ENCODE measurements at places on chromosomes 5 and 9. TPM values are rescaled to one million over a fixed set of nuclear protein-coding genes. Genes with fewer than 3 reads are reported as not detected.

CCDC183 gene
- polyA plus RNA-seq, result 3.1 TPM

TMEM141 gene
- 403 TPM for polyA plus RNA-seq

CDC14B gene
- 9.1 TPM for polyA plus RNA-seq

RAB3C gene
- polyA plus RNA-seq, result not detected

- no peak overlapping the region for H3K4me3 ChIP-seq
- no peaks in the 10 kb centered on the region for H3K27me3 ChIP-seq
- H3K27ac ChIP-seq, result no peak overlapping the region
- no peak for DNase-seq
- no peaks in the 10 kb centered on the region for H3K4me1 ChIP-seq
These were observed 33.7 kb downstream of the AP3B1 start for GRCh38 chr5:78260771-78261170.

GRCh38 chr9:134989206-134990065 lies 71.7 kb upstream of the FCN1 start:
- DNase-seq, result peak; percentile 51
- H3K27me3 ChIP-seq, result no peaks in the 10 kb centered on the region
- H3K36me3 ChIP-seq, result no peaks in the 10 kb centered on the region
- H3K27ac ChIP-seq, result no peak overlapping the region

Measured in kidney (tissue), 22 donors.